ENCODE measurements at places on chromosomes 2 and 18. TPM values are rescaled to one million over a fixed set of nuclear protein-coding genes. Genes with fewer than 3 reads are reported as not detected.
A peak's percentile ranks its signal among the peaks of the same experiment; 100 is the strongest.

DNA sequence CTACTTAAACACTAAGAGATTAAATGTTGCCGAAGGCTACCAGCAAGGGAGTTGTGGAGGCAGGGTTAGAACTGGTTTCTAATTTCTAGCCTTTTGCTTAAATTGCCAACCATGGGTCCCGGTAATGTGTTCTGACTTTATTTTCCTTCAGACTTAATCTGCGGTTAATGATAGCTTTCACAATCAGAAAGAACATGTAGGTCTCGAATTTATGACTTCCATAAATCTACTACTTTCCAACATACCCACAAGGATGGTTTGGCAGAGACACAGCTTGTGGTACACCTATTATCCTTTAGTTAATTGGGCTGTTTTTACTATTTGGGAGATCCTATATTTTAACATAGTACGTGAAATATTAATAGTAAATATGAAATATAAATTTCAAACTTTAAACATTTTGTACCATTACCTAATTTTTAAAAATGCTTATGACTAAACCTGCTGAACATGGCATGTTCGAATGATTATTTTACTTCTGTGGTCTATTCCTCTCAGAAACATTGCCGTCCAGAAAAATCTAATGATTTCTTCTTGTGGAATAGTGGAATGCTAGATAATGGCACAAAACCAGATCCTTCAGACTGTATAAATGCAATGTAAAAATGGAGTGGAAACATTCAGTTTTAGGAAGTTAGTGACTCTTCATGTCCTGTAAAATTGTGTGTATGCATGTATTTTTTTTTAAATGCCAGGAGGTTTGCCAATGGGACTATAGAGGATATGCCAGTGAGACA lies 41.3 kb downstream of the PARD3B start:
- DNase-seq = no peak
- H3K27me3 ChIP-seq = no peaks in the 10 kb centered on the region
- peaks cover 4% of the 10 kb centered on the region for H3K4me1 ChIP-seq

ALMS1 gene
- polyA plus RNA-seq = 7.0 TPM

OTOS gene
- not detected for polyA plus RNA-seq

DNA sequence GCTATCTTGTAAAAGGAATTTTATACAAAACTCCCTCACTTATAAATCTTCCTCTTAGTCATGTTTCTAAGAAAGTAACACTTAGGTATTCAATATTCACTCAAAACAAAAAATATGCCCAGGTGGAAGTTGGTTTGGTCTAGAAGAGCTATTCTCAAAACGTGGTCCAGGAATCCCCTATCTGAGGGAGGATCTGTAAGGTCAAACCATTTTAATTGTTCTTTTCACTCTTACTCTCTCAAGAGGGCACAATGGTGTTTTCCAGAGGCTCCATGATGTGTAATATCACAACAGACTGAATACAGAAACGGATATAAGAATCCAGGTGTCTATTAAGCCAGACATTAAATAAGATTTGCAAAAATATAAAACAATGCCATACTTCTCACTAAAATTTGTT lies 9.9 kb downstream of the MOB1A start:
- H3K4me3 ChIP-seq = no peak overlapping the region
- H3K36me3 ChIP-seq = peaks cover 16% of the 10 kb centered on the region
- no peaks in the 10 kb centered on the region for H3K4me1 ChIP-seq
- no peak overlapping the region for H3K27ac ChIP-seq

DNA sequence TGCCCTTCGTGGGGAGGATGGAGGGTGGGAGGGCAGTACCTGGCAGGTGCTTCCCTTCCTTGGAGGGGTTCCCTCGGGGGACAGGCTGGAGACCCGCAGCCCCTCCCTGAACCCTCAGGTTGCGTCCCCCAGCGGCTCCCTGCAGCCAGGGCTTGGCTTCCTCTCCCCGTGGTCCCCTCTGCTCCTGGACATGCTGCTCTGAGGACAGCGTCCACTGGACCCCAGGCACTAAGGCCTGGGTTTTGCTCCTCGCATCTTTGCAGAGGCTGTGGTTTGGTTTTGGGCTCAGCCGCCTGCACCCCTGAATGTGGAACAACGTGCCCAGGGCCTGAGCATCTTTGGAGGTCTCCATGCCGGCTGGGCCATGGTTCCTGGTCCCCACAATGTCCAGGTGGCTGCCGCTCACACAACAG lies 133.5 kb downstream of the PTGR3 start:
- no peaks in the 10 kb centered on the region for H3K36me3 ChIP-seq
- no peak for DNase-seq
- H3K4me3 ChIP-seq = no peak overlapping the region

DNA sequence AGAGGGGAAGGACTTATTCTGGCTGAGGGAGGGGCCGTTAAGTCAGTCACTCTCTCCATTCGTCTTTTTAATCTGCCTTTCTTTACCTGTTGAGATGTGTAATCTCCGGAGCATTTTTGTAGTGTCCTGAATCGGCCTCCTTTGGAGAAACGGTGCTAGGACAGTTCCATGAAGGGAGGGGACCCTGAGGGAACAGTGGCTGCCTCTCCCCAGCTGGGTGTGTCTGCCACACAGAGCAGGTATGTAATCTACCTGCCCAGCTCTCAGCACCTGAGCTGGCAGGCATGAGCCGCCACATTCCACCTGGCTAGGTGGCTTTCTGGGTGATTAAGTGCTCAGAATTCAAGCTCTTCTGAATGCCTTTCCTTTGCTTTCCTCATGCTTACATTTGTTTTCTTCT lies 131.2 kb downstream of the WDSUB1 start:
- peak; percentile 89 for DNase-seq
- peaks cover 68% of the 10 kb centered on the region for H3K4me1 ChIP-seq
- no peaks in the 10 kb centered on the region for H3K36me3 ChIP-seq
- H3K27me3 ChIP-seq = no peaks in the 10 kb centered on the region

DNA sequence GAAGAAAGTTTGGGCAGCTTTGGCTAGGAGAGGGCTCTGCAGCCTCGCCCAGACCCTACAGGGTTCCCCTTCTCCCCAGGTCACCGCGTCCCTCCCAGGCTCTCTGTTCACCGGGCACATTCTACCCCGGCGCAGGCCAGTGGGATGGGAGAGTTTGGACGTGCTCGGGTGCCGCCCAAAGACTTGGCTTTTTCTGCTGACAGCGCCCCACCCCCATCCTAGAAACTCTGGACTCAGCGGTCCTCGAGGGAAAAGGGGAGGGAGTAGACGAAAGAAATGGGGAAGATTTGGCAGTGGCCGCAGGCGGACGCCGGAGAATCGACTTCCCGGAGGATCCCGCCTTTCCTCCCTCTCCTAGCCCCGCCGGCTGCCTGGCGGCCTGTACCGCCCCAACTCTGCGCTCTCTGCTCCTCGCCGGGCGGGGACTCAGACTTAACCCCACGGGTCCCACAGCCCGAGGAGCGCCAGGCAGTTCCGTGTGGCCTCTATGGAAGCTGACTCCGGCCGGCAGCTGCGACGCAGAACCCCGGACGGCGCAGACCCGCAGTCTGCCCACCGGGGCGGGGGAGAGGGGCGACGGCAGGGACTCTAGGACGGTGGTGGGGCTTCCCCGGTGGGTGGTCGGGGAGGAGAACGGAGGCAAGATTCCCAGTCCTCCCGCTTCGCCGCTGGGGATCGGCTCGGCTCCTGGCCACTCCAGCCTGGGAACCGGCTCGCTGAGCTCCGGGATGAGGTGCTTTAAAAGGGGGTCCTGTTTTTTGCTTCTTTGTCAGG lies 863 bp upstream of the SIX2 start:
- H3K4me3 ChIP-seq = peak overlapping the region; percentile 6
- H3K27me3 ChIP-seq = peaks cover 96% of the 10 kb centered on the region
- peaks cover 2% of the 10 kb centered on the region for H3K4me1 ChIP-seq
- DNase-seq = peak; percentile 46
- no peaks in the 10 kb centered on the region for H3K36me3 ChIP-seq
- H3K27ac ChIP-seq = no peak overlapping the region

GRCh38 chr2:60439219-60439974 lies 114.1 kb downstream of the BCL11A start:
- no peaks in the 10 kb centered on the region for H3K36me3 ChIP-seq
- no peaks in the 10 kb centered on the region for H3K27me3 ChIP-seq
- no peak overlapping the region for H3K27ac ChIP-seq
- no peak overlapping the region for H3K4me3 ChIP-seq

TSGA10 gene
- polyA plus RNA-seq = 2.2 TPM

SFT2D3 gene
- polyA plus RNA-seq = 4.7 TPM

DNA sequence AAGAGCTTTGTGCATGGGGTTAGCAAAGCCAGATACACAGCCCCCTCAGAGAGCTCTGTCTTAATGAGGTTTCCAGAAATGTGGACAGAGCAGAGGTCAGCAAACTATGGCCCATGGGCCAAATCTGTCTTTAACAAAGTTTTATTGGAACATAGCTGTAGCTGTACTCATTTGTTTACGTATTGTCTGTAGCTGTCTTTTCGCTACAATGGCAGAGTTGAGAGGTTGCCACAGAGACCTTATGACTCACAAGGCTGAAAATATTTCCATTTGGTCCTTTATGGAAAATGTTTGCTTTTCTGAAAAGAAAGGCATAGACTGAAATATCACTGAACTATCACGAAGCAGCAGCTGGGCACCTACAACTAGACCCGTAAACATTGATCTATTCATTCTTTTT lies 841.8 kb downstream of the SLC4A3 start:
- no peaks in the 10 kb centered on the region for H3K36me3 ChIP-seq
- H3K4me3 ChIP-seq = no peak overlapping the region
- H3K4me1 ChIP-seq = no peaks in the 10 kb centered on the region
- no peak overlapping the region for H3K27ac ChIP-seq
- no peaks in the 10 kb centered on the region for H3K27me3 ChIP-seq

DNA sequence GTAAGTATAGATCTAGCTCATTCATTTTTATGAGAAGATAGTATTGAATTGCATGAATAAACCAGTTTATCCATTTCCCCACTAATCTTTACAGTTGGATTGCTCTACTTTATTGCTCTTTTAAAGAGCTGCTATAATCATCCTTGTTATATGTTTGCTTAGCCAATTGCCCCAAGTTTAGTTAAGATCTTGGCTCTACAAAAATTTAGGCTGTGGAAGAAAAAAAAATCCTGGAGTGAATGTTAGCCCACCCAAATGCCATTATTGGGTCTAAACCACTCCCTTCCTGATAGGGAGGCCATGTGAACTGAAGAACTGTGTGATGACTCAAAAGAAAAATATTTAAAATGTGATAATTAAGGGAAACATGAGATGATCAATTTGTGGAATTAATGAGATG lies 2.9 kb downstream of the ALS2 start:
- H3K36me3 ChIP-seq = no peaks in the 10 kb centered on the region
- no peak overlapping the region for H3K27ac ChIP-seq
- H3K27me3 ChIP-seq = no peaks in the 10 kb centered on the region
- DNase-seq = peak; percentile 25
- H3K4me1 ChIP-seq = peaks cover 26% of the 10 kb centered on the region

DNA sequence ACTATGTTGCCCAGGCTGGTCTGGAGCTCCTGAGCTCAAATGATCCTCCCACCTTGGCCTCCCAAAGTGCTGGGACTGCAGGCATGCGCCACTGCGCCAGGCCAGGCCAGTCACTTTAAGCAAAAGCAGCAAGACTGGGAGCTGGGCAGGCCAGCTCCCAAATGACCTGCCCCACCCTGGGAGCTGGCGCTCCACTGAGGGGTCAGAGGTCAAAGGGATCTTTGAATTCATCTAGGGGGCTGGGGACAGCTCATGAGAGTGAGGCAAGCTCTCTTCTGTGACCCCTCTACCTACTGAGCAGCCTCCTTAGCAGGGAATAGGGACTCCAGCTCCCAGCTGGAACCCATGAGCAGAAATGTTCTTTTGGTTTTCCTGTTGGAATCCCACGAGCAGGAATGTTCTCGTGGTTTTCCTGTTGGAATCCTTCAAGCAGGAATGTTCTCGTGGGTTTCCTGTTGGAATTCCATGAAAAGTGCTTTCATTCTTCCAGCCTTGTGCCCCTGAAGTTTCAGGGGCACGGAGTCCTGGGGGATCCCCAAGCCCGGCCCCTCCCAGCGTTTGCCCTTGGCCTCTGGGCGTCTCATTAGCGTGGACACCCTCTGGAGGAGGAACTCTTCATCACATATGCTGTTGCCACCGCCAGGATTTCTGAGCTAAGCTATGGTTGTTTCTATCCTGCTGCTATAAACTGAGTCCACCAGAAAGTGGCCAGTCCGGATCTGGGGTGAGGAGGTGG lies 162.0 kb upstream of the HAAO start:
- H3K36me3 ChIP-seq = no peaks in the 10 kb centered on the region
- DNase-seq = no peak
- no peaks in the 10 kb centered on the region for H3K27me3 ChIP-seq
- no peak overlapping the region for H3K27ac ChIP-seq
- H3K4me1 ChIP-seq = peaks cover 9% of the 10 kb centered on the region
- no peak overlapping the region for H3K4me3 ChIP-seq

- H3K36me3 ChIP-seq = no peaks in the 10 kb centered on the region
- no peaks in the 10 kb centered on the region for H3K4me1 ChIP-seq
- no peak for DNase-seq
Measured at GRCh38 chr2:238920601-238921001, 72.7 kb downstream of the TWIST2 start.

GTF2A1L gene
- polyA plus RNA-seq = not detected

DNA sequence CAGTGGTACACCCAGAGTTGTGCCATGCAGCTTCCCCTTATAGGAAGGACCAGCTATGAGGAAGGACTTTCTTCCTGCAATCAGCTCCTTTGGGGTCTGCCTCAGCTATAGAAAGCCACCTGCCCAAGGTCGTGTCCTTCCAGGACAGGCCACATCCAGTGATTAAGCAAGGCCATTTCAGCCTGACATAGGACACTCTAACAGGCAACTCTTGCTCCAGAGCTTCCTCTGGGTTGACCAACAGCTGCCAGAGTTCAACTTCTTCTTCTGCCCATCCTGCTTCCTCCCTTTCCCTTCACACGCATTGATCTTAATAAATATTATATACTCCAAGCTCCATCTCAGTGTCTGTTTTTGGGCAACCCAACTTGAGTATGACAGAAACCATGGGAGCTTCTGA lies 12.8 kb downstream of the LRP2 start:
- DNase-seq = no peak
- H3K4me3 ChIP-seq = no peak overlapping the region
- H3K27me3 ChIP-seq = no peaks in the 10 kb centered on the region
- no peak overlapping the region for H3K27ac ChIP-seq

SERPINB7 gene
- not detected for polyA plus RNA-seq

GRCh38 chr2:233156001-233156400 lies 95.5 kb upstream of the ATG16L1 start:
- H3K4me3 ChIP-seq = no peak overlapping the region
- H3K36me3 ChIP-seq = peaks cover 2% of the 10 kb centered on the region
- H3K27ac ChIP-seq = no peak overlapping the region
- DNase-seq = no peak

DNA sequence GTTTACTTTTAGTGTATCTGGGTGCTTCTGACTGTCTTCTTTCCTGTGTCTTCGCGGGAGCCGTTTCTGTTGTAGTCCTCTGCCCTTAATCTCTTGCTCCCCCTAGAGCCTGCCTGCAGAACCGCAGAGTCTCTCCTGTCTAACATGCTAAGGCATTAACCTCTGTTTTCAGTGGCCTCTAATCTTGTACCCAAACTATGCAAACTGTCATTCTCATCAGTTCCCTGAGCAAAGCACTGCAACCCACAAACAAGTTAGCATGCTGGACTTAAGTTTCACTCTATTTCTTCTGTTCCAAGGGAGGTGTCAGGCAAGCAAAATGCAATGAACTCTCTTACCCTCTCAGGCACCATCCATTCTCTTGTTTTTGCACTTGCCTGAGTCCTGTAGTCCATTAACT lies 138.4 kb downstream of the OTX1 start:
- H3K27ac ChIP-seq = no peak overlapping the region
- DNase-seq = peak; percentile 37
- H3K36me3 ChIP-seq = no peaks in the 10 kb centered on the region
- H3K4me1 ChIP-seq = no peaks in the 10 kb centered on the region
- no peak overlapping the region for H3K4me3 ChIP-seq

All from small intestine (tissue), 16 donors.